ENCODE measurements at places on chromosomes 7 and 10.

- DNase-seq, result no peak
Measured at GRCh38 chr7:154423231-154423630, 371.0 kb downstream of the DPP6 start.

- DNase-seq, result no peak
Measured at GRCh38 chr7:36287371-36288241, 102.1 kb upstream of the ANLN start.

GRCh38 chr7:114273218-114273617, 141.4 kb upstream of the FOXP2 start:
- no peak for DNase-seq

DNA sequence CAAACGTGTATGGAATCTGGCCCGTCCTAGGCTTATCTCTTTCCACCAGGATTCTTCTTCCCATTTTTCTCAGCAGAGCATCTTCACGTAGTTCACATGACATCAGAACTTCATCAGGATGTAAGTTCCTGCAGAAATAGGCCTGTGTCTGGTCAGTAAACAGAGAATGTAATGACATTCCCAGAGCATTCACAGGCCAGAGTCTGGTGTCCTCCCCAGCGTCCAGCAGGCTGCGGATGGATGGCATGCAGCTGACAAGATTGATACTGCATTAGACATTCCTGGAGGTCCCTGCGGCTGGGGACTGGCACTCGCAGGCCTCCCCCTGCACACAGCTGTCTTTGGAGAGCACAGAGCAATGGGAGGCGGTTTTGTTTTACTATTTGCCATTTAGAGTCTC, 28.7 kb downstream of the MGMT start:
- DNase-seq, result no peak

DNA sequence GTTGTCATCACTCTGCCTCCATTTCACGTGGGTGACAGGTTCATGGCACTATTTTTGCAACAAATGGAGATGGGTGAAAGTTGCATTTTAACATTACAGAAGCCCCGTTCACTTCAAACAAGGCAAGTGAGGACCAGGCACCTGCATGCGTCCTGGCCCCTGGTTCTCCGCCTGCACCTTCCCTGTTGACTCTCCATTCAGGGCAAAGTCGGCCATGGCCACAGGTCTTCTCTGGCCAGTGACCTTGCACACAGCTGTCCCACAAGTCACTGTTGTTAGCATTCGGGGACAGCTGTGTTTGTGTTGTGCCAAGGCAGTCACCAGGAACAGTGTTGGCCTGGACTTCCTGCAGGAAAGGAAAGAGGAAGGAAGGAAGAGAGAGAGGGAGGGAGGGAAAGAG, 554.9 kb downstream of the TCERG1L start:
- no peak for DNase-seq

GRCh38 chr10:109966961-109967738, 40.6 kb upstream of the ADD3 start:
- no peak for DNase-seq

DNA sequence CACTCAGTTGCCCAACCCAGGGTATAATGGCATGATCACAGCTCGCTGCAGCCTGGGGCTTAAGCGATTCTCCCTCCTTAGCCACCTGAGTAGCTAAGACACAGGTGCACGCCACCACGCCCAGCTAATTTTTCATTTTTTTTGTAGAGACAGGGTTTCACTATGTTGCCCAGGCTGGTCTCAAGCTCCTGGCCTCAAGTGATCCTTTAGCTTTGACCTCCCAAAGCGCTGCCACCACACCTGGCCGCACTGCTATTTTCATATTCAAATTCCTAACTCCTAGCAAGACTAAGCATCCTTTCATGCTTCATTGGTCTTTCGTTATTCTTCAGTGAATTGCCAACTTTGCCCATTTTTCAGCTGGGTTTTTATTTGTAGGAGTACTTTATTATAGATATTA, 30.4 kb upstream of the DAGLB start:
- DNase-seq, result no peak

DNA sequence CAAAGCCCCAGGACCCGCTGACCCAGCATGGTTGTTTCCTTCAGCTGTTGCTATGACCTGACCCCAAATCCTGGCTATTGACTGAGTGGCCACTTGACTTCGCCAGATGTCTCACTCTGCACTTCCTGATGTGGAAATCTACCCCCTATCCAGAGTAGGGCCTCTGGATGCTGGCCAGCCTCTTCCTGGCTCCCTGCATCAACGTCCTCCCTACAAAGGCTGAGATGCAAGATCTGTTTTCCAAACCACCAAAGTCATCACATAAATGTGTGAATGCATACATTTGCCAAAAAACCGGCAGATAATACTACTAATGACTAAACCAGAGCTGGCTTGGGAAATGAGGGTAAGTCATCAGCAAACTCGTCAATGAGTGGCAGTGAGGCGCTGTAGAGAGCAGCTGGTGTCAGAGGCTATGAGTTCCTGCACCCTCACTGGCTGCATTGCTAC, 70.4 kb downstream of the PYROXD2 start:
- peak; percentile 41 for DNase-seq

- DNase-seq, result no peak
Measured at GRCh38 chr10:128061306-128062300, 64.6 kb downstream of the MKI67 start.

- peak; percentile 10 for DNase-seq
Measured at GRCh38 chr10:28331841-28332240, 29.0 kb upstream of the MPP7 start.

- no peak for DNase-seq
Measured at GRCh38 chr10:25867321-25867720, 66.7 kb upstream of the MYO3A start.

DNA sequence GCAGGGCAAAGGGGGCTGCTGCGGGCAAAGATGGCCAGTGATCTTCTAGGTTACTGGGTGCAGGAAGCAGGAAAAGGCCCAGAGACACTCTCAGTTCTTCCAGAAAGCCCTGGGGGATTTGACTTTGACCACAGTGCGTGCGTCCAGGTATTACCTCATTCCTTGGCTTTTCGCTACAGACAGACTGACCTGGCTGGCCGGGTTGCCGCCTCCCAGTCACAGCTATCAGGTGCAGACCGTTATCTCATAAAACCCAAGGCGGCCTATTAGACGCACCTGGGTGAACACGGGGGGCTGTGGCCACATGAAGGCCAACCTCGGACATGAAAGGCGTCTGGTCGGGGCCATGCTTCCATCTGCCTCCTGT, 80.3 kb downstream of the FOXL3 start:
- DNase-seq, result no peak

DNA sequence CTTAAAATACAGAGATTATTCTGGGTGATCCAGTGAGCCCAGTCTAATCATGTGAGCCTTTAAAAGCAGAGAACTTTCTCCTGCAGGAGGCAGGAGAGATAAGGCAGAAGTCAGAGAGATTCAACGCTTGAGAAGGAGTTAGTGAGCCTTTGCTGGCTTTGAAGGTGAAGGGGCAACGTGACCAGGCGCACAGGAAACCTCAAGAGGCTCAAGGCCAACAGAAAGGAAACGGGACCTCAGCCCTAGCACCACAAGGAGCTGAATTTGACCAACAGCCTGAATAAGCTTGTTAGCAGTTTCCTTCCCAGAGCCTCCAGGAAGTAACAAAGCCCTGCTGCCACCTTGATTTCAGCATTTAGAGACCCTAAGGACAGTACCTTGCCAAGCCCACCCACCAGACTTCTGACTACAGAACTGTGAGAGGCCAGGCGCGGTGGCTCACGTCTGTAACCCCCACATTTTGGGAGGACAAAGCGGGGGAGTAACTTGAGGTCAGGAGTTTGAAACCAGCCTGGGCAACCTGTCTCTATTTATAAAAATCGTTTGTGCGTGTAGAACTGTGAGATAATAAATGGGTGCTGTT, 87.3 kb upstream of the KAT6B start:
- no peak for DNase-seq

- DNase-seq, result no peak
Measured at GRCh38 chr10:69465457-69466157, 14.3 kb downstream of the TSPAN15 start.

DNA sequence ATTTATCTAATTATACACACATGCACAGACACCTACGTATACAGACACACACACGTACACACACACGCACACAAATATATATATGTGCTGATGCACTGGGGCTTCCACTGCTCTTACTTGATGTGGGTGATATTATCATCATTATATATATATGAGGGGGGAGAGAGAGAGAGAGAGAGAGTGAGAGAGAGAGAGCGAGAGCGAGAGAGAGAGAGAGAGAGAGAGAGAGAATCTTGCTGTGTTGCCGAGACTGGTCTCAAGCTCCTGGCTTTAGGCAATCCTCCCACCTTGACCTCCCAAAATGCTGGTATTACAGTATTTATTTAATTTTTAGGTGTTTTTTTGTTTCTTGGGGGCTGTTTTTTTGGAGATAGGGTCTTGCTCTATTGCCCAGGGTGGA, 3.6 kb upstream of the RABGEF1 start:
- DNase-seq, result no peak

DNA sequence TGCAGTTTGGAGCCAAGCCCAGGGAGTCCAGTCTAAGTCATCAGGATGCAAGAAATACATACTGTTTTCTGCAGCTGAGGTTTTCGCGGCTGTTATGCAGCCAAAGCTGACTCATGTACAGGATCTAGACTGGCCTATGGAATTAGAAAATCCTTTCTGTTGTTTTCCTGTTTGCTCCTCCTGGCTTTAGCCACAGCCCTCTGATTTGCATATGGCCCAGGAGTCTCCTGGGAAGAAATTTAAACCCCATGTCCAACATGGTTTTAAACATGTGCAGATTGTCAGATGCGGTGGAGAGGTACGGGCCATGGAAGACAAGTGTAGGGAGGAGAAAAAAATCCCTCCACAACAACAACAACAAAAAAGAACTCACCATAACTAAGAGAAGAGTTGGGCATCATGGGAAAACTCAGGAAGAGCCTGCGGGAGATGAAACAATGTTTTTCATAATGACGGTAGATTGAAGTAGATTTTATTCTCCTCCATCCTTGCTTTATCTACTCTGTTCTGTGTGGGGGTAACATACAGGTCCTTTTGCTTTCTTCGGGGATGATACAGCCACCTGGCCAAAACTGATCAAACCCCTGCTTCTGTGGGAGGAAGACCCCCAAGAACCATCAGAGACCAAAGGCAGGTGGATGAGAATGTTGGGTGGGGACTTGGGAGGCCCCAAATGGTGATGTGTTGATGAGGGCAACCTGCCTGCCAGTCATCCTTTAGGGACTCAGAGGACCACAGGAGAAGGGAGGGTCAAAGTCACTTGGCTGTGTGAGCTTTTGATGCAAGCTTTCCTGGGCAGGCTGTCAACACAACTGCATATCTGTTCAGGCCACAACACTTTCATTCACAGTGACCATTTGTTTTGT, 29.8 kb upstream of the GNA12 start:
- DNase-seq, result peak; percentile 79

DNA sequence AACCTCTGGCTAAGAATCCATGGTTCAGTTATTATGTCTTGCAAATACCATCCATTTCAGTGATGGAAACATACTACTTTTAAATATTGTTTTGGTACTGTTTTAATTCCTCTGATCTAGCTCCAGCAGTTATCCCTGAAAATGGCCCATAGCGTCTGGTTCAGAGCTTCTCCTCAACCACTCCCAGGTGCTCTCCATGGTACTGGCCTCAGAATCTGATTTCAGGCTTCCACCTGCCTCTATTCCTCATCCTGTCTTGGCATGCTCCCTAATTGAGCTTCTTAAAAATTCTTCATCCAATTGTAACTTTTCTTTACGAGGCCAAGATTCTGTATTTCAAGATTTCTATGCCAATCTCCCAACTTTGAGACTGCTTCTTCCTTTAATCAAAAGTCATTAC, 236.3 kb downstream of the HTR7 start:
- DNase-seq, result no peak

DNA sequence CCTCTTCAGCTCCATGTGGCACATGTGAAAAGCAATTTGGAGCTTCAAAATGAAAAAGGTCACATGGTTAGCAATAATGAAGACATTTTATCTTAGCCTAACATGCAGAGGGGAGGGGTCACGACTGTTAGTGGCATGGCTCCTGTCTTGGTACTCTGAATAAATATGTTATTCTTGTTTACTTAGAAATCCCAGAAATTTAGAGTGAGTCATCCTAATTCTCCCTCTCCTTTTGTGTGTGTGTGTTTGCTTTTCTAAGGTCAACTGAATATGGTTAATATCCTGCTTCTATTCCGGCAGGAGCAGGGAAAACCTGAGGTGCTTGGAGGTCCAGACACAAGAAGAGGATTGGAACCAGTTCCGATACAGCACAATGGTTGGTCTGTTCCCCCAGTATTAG, 17.6 kb downstream of the BCCIP start:
- peak; percentile 2 for DNase-seq

GRCh38 chr10:43904301-43904700, 255.6 kb upstream of the ZNF32 start:
- DNase-seq, result no peak

- no peak for DNase-seq
Measured at GRCh38 chr7:87100326-87100725, 40.9 kb upstream of the ELAPOR2 start.

- DNase-seq, result no peak
Measured at GRCh38 chr10:110818311-110819256, 53.1 kb upstream of the PDCD4 start.

GRCh38 chr7:151240942-151241754, 7.3 kb downstream of the SMARCD3 start:
- DNase-seq, result no peak

- DNase-seq, result no peak
Measured at GRCh38 chr10:93091960-93092359, 18.3 kb downstream of the CYP26A1 start.

- no peak for DNase-seq
Measured at GRCh38 chr7:7177044-7177517, 5.3 kb upstream of the C1GALT1 start.

GRCh38 chr7:18289788-18290187, 205.8 kb upstream of the HDAC9 start:
- DNase-seq, result no peak

GRCh38 chr10:35569111-35569707, 35.9 kb upstream of the GJD4 start:
- DNase-seq, result no peak

- no peak for DNase-seq
Measured at GRCh38 chr10:100697070-100697469, 48.3 kb upstream of the PAX2 start.

DNA sequence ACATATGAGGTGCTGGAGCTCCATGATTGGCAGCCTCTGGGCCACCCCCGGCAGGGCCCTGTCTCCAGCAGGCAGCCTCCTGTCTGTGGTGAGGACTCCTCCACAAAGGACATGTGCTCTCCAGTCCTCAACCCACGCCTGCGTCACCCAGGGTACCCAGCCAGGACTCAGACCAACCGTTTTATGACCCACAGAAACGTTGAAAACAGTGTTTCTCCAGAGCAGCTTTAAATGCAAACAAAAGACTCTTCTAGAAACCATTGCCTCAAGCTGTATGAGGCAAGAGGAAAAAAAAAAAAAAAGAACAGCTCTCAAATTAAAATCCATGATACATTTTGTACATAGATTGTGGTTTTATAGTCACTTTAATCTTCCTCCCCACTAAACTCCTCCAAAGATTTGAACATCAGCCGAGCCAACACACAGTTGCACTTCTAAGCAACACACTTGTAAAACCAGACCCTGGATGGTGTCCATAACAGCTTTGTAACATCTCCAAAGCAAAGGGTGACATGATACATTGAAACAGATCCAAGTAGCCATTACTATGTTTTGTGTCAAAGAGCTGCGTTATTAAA, 175.0 kb upstream of the LYZL2 start:
- DNase-seq, result no peak
